EL (cell line): ENCODE measurements at places on chromosomes 12 and 14.
A peak's percentile ranks its signal among the peaks of the same experiment; 100 is the strongest.

GRCh38 chr12:68170726-68171125 lies 11.2 kb upstream of the IFNG start:
- no peak for DNase-seq

- DNase-seq = no peak
These were observed 67.7 kb upstream of the PTHLH start for GRCh38 chr12:28040246-28040645.

- no peak for DNase-seq
These were observed 34.4 kb downstream of the PROX2 start for GRCh38 chr14:74841230-74842207.

DNA sequence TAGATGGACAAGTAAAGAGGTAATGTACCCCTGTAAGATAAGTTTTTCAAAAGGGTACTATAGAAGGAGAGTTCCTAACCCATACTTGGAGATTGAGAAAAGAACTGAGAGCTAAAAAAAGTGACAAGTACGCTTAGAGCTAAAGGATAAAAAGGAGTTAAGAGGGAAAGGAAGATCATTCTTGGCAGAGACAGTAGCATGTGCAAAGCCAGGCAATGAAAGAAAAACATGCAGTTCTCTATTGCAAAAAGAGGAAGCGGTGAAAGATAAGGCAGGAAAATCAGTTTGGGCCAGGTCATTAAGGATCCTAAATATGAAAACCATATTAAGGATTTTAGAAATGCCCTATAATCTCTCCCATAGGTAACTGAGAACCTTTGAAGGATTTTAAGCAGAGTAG lies 500.4 kb upstream of the GARIN6 start:
- DNase-seq = no peak

DNA sequence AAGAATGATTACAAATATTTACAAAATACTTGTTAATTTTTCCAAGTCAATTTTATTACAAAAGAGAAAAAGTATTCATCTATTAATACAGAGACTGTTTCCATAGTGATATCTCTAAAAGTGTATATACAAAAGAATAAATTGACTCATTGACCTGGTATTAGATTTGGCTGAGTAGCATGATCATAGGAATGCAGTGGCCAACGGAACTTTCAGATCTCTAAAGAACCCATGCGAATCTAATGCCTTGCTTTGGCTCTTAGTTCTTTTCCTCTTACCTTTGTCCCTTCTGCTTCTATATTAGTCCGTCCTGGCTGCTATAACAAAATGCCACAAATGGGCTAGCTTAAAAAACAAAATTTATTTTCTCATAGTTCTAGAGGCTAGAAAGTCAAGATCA lies 717.8 kb downstream of the TMTC2 start:
- peak; percentile 0 for DNase-seq

GRCh38 chr14:55131370-55132137 lies 2.5 kb downstream of the LGALS3 start:
- peak; percentile 27 for DNase-seq

DNA sequence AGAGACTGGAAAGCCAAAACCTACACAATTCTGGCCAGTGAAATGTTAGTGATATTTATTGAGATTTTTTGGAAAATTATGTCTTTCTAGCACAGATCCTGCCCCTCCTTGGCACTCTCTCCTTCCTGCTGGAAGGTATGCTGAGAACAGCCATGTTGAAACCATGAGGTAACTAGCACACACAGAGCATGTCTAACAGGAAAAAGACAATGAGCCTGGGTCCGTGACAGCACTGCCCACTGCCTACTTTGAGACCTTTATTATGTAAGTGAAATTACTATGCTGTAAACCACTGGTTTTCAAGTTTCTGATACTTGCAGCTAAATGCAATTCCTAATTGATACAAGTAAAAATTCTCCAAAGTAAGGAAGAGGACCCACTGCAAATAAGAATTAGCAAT lies 81.6 kb upstream of the SINHCAF start:
- no peak for DNase-seq

DNA sequence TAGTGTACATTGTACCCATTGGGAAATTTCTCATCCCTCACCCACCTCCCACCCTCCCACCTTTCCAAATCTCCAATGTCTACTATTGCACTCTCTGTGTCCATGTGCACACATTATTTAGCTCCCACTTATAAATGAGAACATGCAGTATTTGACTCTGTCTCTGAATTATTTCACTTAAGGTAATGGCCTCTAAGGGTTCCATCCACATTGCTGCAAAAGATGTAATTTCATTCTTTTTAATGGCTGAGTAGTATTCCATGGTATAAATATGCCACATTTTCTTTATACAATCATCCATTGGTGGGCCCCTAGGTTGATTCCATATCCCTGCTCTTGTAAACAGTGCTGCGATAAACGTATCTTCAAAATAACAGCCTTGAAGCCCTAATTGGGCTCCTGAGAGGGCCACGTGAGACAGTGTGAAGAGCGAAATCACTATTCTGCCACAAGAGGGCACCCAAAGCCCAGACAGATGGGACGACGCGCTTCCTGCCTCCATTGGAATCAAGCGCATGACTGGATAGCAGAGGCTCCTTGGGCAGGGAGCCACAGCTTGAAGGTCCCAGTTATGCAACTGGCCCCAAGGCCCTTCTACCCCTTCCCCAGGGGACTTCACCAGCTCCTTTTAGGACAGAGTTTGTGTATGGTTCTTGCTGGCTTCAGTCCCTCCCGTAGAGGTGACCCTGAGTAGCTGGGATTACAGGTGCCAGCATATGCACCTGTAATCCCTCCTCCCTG lies 21.3 kb upstream of the CD27 start:
- DNase-seq = peak; percentile 90

- DNase-seq = no peak
These were observed 275.7 kb downstream of the CCDC59 start for GRCh38 chr12:82082501-82082900.

- no peak for DNase-seq
These were observed 5.4 kb downstream of the TTC7B start for GRCh38 chr14:90810806-90811205.

DNA sequence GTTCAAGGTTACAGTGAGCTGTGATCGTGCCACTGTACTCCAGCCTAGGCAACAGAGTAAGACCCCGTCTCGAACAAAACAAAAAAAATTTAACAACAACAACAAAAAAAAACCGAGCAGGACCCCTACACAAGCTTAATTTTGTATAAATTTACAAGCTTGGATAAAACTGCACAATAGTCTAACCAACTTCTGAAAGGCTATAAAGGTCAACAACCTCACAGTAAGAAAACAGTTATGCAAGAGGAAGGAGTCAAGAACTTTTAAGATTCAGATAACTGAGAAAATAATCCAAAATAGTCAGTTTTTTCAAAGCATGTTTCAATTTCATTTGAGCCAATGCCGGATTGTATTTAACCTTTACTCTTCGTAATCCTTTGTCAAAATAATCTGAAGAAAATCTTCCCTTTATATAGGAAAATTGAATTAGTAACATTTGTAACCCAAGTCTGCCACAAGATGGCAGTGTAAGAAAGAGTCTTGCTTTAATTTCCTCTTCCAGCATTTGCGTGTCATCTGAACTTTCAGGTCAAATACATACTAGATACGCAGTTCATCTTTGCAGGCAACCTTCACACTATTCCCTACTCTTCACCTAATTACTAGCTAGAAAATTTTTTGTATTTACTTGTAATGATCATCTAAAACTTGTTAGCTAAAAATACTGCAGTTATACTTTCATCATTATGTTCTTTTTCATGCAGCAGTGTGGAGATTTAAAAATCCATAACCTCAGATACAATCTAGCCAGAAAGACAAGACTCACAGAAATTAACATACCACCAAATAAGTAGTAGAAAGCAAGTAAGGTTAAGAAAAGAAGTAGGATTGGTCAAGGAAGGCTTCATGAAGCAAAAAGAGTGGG lies 5.8 kb downstream of the CCNB1IP1 start:
- DNase-seq = peak; percentile 69

GRCh38 chr12:59980476-59980875 lies 384.6 kb downstream of the SLC16A7 start:
- DNase-seq = peak; percentile 48

- DNase-seq = no peak
These were observed 177.1 kb upstream of the PARP11 start for GRCh38 chr12:4050340-4050739.

DNA sequence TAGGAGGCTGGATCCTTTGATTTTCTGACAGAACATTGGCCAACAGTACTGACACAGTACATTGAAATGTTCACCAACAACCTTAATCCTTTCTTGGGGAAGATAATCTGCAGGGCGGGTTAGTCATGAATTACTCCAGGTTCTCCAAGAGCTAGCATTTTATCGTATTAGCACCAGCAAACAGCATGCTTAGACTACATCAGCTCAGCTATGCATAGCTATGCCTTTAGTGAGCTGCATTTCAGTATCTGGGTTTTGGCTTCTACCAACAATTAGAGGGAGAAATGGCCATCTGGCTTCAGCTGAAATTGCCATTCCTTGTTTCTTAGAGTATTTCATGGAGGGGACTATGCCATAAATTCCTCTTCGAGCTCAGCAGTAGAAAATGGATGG lies 33.8 kb downstream of the SAMD4A start:
- peak; percentile 74 for DNase-seq

- no peak for DNase-seq
These were observed 167.3 kb downstream of the PLCZ1 start for GRCh38 chr12:18570543-18570942.

- DNase-seq = peak; percentile 38
These were observed 31.5 kb downstream of the RAD9B start for GRCh38 chr12:110533607-110534006.

- DNase-seq = no peak
These were observed 27.1 kb upstream of the NR2C1 start for GRCh38 chr12:95100264-95101190.

DNA sequence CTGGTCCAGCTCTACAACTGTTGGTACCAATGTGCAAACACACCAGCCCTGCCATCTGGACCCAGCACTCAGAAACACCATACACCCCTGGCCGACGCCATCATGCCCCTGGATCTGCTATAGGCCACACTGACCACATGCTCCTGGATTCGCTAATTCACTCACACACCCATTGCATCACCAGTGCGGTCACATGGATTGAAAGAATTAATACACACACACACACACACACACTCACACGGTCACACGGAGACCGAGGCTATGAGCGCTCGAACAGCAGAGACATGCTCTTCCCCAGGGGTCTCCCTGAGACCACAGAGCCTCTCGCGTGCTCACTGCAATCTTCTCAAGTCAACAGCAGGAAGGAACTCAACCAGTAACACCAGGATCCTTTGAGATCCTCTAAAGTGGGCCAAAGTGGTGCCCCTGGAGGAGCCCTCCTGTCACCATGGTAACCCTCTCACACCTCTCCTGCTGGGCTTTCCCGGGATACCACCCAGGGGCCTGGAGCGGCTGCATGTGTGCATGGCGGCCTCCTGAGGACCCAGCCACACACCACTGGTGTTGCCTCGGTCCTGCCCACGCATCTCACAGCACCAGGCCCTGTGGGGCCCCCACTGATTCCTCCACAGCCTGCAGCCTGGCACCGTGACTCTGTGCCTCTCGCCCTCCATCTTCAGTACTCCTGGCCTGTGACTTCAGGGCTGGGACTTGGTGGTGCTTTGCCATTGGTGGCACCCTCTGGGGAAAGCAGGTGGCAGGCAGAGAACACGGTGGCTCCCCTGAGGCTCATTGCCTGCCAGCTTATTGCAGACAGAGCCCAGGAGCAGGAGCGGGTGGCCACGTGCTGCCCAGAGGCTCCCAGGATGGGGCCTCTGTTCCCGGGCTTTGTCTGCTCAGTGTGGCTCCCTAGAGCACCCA lies 15.1 kb downstream of the LRTM2 start:
- no peak for DNase-seq

GRCh38 chr14:68460541-68460940 lies 332.3 kb downstream of the ZFP36L1 start:
- no peak for DNase-seq

- DNase-seq = no peak
These were observed 12.3 kb upstream of the CHPT1 start for GRCh38 chr12:101685092-101685491.

DNA sequence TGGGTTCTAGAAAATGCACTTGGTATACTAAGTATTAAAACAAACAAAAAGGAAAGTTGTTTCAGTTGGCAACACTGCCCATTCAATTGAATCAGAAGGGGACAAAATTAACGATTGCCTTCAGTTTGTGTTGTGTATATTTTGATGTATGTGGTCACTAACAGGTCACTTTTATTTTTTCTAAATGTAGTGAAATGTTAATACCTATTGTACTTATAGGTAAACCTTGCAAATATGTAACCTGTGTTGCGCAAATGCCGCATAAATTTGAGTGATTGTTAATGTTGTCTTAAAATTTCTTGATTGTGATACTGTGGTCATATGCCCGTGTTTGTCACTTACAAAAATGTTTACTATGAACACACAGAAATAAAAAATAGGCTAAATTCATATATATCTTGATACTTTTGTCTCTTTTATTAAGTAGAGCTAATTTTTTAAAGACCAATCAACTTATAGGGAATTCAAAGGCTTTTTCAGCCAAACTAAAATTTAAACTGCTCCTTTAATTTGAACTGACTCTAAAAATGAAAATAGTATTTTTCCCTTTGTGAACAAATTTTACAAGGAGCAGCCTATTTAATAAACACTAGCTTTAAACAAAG lies 2.8 kb downstream of the FOXG1 start:
- no peak for DNase-seq

DNA sequence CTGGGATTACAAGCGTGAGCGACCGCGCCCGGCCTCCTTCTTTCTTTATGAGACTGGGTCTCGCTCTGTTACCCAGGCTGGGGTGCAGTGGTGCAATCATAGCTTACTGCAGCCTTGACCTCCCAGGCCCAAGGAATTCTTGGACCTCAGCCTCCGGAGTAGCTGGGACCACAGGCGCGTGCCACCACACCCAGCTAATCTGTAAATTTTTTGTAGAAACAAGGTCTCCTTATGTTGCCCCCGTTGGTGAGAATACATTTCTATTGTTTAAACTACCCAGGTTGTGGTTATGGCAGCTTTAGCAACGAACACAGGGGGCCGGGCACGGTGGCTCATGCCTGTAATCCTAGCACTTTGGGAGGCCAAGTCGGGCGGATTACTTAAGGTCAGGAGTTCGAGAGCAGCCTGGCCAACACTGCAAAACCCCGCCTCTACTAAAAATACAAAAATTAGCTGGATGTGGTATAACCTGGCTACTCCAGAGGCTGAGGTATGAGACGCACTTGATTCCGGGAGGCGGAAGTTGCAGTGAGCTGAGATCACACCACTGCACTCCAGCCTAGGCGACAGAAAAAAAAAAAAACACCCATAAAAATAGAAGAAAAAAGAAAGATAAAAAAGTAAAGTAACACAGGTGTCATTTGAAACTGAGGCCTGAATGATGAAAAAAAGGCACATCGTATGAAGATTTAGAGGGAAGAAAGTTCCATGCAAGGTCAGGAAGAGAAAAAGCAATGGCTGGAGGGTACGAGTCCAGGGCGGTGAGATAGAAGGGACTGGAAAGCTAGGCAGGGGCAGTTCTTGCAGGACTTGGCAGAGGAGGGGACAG lies 977 bp upstream of the TMEM120B start:
- DNase-seq = no peak

- no peak for DNase-seq
These were observed 74.1 kb upstream of the KRAS start for GRCh38 chr12:25324861-25325260.

DNA sequence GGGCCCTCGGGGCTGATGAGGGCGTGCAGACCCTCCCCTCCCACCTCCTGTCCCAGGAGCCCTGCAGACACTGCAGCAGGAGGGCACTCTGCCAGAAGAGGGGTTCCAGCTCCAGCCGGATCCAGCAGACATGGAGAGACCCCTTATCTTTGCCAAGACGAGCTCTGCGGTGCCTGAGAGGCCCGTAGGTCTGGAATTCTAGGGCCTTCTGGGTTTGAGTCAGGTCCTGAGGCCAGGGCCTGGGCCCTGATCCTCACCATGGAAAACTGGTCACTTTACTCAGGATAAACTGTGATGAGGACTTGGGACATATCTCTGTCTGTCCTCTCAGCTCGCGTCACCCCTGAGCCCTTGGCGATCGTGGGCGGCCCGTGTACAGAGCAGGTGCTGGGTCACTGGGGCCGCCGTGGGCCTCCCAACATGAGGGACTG lies 13.8 kb downstream of the MEG3 start:
- DNase-seq = no peak
